ENCODE measurements at places on chromosomes 7 and 10. TPM values are rescaled to one million over a fixed set of nuclear protein-coding genes. Genes with fewer than 3 reads are reported as not detected.

TMUB1 gene
- total RNA-seq, result 7.8 TPM

LRGUK gene
- not detected for total RNA-seq

SVOPL gene
- not detected for total RNA-seq

SLK gene
- total RNA-seq, result 20.7 TPM

GPNMB gene
- total RNA-seq, result 507 TPM
